ENCODE measurements at places on chromosomes 2 and 18. TPM values are rescaled to one million over a fixed set of nuclear protein-coding genes. Genes with fewer than 3 reads are reported as not detected.

Gene NETO1
- not detected for total RNA-seq

Gene INHBB
- 8.2 TPM for total RNA-seq

Gene GALR1
- total RNA-seq: 0.05 TPM

Gene TMEM37
- 2.8 TPM for total RNA-seq

Gene PSME4
- total RNA-seq: 52.3 TPM

DNA sequence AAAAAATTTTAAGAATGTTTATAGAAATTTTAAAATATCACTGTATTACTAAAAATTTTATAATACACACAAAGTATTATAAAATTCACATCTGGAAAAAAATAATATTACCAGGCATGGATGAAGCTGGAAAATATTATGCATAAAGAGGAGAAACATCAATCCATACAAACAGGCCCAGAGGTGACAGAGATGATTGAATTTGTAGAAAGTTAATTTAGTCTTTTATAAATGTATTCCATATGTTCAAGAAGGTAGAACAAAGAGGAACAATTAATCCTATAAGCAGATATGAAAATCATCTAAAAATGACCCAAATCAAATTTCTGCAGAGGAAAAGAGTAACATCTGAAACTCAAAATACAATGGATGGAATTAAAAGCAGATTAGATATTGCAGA, 605.2 kb upstream of the CELF4 start:
- DNase-seq: no peak
